ENCODE measurements at places on chromosomes 1 and 21.

DNA sequence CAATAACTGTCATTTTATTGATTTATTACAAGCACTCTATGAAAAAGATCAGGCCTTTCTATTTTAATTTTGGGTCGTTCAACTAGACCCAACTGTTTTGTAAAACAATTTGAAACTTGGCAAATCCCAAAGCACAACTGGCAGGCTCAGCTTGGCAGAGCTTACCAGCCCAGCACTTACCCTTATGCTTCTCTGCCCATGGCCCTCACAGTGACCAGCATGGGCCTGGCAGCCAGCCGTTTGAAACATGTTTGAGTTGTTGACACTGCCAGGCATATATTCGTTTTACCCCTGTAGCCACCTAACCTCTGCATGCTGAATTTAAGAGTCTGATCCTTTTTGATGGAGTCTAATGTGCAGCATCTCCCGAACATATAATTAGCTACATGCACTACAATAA, 796.7 kb upstream of the ADGRL2 start:
- DNase-seq = no peak

GRCh38 chr1:47460456-47460855, 22.6 kb downstream of the FOXD2 start:
- DNase-seq = no peak

DNA sequence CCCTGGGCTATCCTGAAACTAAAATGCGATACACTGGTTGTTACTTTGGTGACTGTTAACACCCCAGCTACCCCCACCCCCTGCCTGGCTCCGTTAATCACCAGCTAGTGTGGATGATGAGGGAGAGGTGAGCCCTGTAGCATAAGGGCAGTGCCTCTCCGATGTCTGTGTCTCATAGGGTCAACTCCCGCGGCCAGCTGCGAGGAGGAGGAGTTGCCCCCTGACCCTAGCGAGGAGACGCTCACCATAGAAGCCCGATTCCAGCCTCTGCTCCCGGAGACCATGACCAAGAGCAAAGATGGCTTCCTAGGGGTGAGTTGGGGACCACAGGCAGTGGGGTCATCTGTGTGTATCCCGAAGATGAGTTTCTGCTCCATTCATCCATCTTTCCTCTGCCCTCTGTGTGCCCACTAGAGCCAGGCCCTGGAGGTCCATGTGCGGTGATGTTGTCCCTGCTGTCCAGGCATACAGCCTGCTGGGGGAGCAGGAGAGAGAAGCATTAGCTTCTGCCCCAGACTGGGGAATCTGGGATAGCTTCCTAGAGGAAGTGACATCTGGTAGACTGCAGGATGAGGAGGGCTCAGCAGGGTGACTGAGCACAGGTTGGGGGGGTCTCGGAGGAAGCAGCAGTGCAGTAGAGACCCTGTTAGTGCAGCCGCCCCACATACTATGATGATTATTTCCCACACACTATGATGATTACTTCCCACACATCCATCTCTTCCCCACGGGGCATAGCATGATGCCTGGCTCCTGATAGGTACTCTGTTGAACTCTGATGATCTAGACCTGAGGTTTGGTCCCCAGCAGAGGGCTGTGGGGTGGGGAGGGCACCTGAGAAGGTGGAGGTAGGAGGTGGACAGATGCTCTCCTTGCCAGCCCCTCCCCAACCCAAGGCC, 5.2 kb downstream of the SELENON start:
- DNase-seq = no peak

- no peak for DNase-seq
Measured at GRCh38 chr1:91736146-91736714, 149.7 kb downstream of the TGFBR3 start.

GRCh38 chr1:37634244-37634991, at the start of gene RSPO1:
Gene RSPO1, minus strand, starts transcription at chr1:37634892. Its CDS starts 5,231 bp downstream, at chr1:37629661.
- no peak for DNase-seq
